Stimulated activated naive CD8-positive, alpha-beta T cell treated with anti-CD3 and anti-CD28 coated beads, Interleukin-15, Interleukin-2, amounts not matched to agents 100 U/mL and 50 U/mL, for 24 hours (primary cell): ENCODE measurements at places on chromosomes 2 and 18.

DNA sequence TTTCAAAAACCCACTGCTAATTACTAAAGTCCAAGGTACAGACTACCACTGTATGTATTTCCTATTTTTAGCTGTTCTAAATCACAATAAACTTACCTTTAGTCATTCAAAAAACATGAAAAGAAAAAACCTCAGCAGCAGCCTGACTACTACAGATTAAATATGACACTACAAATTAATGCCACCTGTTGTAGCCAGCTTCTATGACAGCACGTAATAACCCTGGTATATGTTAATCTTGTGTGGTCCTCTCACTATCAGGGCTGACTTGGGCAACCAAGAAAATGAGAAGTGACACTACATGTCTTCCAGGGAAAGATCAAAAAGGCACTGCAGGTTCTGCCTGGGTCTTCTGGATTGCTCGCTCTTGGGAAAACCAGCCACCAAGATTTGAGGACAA, 90.6 kb upstream of the FAM124B start:
- no peak for DNase-seq

- DNase-seq: no peak
Measured at GRCh38 chr18:55997151-55997561, 409.2 kb upstream of the TCF4 start.

DNA sequence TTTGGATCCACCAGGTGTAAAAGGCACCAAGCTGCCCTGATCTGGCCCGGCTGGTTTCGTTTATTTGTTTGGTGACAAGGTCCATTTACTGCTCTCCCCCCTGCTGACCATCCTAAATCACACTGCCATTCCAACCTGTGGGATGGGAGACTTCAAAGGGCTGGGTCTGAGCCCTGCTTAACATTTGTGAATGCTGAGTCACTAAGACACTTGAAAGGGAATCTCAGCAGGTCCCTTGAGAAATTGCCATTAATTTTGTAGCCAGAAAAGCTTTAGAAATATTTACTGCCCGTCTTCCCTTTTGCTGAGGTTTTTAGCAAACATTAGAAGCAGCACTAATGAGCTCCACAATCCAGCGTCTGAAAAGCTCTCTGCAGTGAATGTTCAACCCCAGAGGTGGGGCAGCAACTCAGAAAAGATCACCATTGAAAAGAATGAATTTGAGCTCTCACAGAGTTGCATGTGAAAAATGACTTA, 133.8 kb downstream of the ARL4C start:
- no peak for DNase-seq

DNA sequence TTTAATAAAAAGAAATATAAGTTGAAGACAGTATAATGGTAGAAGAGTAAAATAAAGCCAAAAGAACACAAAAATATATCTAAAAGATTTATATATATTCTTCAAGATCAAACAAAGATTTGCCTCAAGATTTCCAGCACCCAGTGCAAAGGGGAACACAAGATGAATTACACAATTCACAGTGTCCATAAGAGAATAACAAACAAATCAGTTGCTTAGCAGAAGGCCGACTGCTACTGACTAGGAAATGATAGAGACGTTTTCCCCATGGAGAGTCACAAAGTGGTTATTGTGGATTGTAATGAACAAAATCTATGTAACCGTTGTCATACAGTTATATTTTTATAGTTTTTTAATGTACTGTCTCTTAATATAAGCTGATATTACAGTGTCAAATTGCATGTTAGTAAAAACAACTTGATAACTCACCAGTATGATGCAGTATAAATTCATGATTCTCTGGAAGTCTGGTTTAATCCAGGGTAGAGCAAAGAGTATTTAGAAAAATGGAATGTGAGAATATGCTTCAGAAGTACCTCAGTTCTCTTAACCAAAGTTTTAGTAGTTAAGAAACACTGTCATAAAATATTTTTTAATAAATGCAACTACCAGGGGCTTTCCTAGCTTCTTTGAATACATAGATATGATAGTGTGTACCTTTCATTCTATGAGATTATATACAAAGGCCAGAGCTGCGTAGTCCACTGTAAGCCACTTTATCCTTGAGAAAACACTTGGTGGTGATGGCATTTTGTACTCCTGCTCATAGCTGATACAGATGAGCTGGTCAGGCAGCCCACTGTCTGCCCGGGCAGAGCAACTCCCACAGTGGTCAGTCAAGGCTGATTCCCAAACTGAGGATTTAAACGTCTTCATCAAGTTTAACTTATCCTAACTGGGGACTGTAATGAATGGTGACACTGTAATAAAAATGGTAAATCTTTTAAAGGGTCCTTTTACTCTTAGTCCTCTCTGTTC, 180.5 kb upstream of the DTNA start:
- no peak for DNase-seq

DNA sequence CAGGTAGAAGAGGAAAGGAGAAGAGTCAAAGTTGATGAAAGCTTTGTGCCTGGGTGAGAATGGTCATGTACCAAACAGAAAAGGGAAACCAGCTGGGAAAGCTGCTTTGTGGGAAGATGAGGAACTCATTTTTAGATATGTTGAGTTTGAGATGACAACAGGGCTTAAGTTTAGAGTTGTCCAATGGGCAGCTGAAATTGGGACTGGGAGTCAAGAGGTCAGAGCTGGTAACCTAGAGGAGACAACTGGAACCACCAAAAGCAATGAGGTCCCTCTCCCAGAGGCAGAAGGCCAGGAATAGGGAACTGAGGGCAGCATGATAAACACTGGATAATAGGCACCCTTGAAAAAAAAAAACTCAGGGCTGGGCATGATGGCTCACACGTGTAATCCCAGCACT, 48.8 kb downstream of the SLC4A1AP start:
- no peak for DNase-seq

DNA sequence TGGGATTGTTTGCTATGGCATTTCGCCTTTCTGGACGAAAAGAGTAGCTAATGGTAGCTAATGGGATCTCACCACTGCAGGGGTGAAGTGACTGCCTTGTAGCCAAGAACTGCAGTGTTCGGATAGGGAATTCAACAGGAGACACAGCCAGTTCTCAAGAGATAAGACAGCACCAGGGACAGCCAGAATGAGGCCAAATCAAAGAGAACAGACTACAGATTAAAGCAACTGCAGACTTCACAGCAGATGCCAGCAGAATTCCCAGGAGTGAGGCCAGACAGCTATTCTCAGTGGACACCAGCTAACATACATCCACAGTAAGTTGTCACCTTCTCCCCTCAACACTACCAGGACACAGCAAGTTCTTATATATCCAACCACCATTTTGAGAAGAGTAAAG, 124.0 kb downstream of the PLA2R1 start:
- DNase-seq: no peak

- DNase-seq: no peak
Measured at GRCh38 chr2:147420517-147420916, 424.3 kb upstream of the ACVR2A start.

GRCh38 chr2:204892506-204893255, 347.4 kb downstream of the PARD3B start:
- DNase-seq: no peak

- no peak for DNase-seq
Measured at GRCh38 chr2:71700658-71701397, 247.5 kb downstream of the DYSF start.

DNA sequence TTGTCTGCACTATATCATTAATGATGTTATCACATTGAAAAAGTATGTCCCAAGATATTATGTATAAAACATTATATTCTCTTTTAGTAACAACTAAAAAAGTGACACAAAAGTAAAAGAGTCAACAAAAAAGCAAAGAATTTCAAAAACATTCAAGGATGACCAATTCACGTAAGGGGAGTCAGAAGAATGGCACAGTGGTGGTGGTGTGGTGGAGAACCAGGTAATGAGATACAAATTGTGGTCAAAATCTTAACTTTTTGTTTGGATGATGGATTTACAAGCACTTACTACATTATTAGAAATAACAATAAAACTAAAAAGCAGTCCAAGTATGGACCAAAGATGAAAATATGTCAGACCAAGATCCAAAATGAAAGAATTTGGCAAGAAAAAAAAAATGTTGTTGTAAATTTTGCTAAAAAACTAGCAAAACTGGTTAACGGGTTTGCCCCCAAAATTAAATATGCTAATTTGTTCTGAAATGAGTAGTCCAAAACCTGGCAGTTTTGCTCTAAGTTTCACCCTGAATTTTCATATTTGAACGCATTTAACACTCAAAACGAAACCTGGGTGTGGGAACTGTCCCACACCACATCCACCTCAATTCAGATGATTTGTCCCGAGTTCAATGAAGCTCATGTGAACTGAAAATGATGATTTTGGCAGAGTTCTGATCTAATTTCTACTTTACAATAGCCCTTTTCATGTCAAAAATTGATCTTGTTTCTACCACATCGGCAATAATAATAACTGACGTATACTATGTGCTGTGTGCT, 135.8 kb downstream of the IKZF2 start:
- peak; percentile 41 for DNase-seq

GRCh38 chr2:164242409-164242808, 378.9 kb downstream of the GRB14 start:
- no peak for DNase-seq

- DNase-seq: no peak
Measured at GRCh38 chr18:6294148-6294784, 120.4 kb downstream of the L3MBTL4 start.
